Neural progenitor cell (in vitro differentiated cells): ENCODE measurements at places on chromosomes 11 and 22. TPM values are rescaled to one million over a fixed set of nuclear protein-coding genes. Genes with fewer than 3 reads are reported as not detected.

DNA sequence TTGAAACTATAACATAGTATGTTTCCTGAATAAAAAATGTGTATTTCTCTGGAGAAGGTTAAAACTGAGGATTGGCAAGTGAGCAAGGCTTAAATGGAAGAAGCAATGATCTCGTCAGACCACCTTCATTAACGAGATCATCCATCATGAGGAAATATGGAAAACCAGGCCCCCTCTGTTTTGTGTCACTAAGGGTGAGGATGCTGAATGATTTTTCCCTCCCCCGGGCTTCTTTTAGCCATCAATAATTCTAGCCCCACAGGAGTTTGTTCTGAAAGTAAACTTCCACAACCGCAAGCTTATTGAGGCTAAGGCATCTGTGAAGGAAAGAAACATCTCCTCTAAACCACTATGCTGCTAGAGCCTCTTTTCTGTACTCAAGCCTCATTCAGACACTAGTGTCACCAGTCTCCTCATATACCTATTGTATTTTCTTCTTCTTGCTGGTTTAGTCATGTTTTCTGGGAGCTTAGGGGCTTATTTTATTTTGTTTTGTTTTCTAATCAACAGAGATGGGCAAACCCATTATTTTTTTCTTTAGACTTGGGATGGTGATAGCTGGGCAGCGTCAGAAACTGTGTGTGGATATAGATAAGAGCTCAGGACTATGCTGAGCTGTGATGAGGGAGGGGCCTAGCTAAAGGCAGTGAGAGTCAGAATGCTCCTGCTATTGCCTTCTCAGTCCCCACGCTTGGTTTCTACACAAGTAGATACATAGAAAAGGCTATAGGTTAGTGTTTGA, 5.8 kb upstream of the HBE1 start:
- peaks cover 7% of the 10 kb centered on the region for H3K4me1 ChIP-seq
- H3K27ac ChIP-seq = no peak overlapping the region
- no peak for DNase-seq
- no peaks in the 10 kb centered on the region for H3K36me3 ChIP-seq

DNA sequence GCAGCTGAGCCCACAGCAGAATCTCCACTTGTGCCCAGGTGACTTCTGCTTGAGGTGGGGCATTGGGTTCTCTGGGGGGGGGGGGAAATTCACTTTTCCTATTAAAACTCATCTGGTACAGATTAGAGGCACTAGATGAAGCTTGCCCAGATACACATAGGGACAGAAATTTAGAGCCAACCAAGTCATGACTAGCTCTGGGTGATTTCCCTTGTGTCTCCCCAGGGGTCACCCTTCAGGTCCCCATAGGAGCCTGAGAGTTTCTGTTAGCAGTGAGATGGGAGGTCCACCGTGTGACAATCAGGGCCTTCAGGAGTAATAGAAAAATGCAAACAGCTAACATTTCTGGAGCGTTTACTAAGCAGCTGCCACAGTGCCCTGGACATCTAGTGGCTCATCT, 77.0 kb downstream of the NAT10 start:
- no peak overlapping the region for H3K4me3 ChIP-seq
- H3K36me3 ChIP-seq = no peaks in the 10 kb centered on the region
- peaks cover 22% of the 10 kb centered on the region for H3K4me1 ChIP-seq
- no peak overlapping the region for H3K27ac ChIP-seq
- H3K27me3 ChIP-seq = peaks cover 21% of the 10 kb centered on the region

GRCh38 chr11:106426696-106427095, 349.2 kb downstream of the AASDHPPT start:
- H3K4me3 ChIP-seq = no peak overlapping the region
- H3K27me3 ChIP-seq = no peaks in the 10 kb centered on the region
- peaks cover 3% of the 10 kb centered on the region for H3K4me1 ChIP-seq
- H3K27ac ChIP-seq = no peak overlapping the region
- no peak for DNase-seq

- no peaks in the 10 kb centered on the region for H3K27me3 ChIP-seq
- H3K36me3 ChIP-seq = no peaks in the 10 kb centered on the region
- H3K4me1 ChIP-seq = no peaks in the 10 kb centered on the region
- DNase-seq = no peak
- no peak overlapping the region for H3K4me3 ChIP-seq
- H3K27ac ChIP-seq = no peak overlapping the region
These were observed 53.4 kb downstream of the FAM181B start for GRCh38 chr11:82680252-82680651.

MPEG1 gene
- not detected in 2 replicates for total RNA-seq

DNA sequence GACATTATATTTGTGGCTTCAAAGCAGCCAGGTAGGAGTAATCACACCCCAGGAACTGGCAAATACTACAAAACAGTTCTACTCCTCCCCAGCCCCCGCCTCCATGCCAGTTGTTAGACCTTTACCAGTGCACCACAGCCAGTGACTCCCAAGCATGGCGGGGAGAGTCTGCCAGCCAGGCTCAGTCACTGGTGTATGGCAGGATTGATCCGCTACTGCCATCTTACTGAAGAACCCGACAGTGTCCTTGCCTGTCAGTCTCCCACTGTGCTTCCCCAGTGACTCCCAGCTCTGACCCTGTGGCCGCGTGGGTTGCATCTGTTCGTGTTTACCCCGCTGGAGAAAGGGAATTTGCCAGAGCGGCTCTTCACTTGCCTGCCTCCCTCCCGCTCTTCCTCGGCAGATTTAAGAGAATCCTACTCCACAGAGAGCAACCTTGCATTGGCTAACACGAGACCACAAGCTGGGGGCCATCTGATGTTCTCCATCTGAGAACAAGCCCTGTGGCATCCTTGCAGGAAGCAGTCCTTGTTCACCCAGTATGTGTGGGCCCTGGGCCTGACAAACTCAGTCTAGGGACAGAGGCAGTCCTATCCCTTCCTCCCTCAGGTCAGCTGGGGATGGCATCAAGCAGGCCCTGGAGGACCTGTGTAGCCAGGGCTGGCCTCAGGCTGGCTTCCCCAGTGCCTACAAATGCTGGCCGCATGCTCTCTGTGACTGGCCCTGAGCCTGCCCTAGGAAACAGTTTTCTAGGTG, 33.1 kb downstream of the GNAZ start:
- no peaks in the 10 kb centered on the region for H3K4me1 ChIP-seq
- no peak for DNase-seq
- H3K27me3 ChIP-seq = no peaks in the 10 kb centered on the region
- no peaks in the 10 kb centered on the region for H3K36me3 ChIP-seq
- H3K4me3 ChIP-seq = no peak overlapping the region
- no peak overlapping the region for H3K27ac ChIP-seq

DNA sequence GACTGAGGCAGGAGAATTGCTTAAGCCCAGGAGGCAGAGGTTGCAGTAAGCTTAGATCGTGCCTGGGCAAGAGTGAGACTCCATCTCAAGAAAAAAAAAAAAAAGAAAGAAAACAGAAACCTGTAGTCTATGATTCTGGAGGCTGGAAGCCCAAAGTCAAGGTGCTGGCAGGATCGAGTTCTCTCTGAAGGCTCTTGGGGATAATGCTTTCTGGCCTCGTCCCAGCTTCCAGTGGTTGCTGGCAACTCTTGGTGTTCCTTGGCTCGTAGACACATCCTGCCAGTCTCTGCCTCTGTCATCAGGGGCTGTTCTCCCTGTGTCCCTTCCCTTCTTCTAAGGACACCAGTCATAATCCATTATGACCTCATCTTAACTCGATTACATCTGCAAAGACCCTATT, 16.8 kb upstream of the CCDC86 start:
- no peaks in the 10 kb centered on the region for H3K27me3 ChIP-seq
- H3K36me3 ChIP-seq = no peaks in the 10 kb centered on the region
- H3K4me1 ChIP-seq = no peaks in the 10 kb centered on the region

DNA sequence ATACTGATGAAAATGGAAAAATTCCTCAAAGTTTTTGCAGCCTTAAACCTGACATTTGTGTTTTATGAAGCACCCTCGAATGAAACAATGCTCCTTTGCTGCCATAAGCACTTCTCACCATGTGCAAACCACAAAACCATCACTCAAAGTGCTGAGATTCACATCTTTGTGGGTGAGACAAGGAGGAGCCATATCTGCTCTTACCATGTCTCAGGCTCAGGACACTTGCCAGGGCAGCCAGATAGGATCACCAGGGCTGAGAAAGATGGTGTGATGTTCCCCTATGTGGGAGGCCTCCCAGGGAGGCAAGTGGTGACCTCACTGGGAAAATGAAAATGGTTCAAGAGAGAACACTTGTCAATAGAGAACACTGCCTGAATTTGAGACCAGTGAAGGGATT, 120.4 kb downstream of the CCDC34 start:
- H3K27ac ChIP-seq = no peak overlapping the region
- H3K36me3 ChIP-seq = no peaks in the 10 kb centered on the region
- H3K4me3 ChIP-seq = no peak overlapping the region
- peaks cover 4% of the 10 kb centered on the region for H3K4me1 ChIP-seq

DNHD1 gene
- 5.0 and 8.6 TPM in 2 replicates for total RNA-seq

DNA sequence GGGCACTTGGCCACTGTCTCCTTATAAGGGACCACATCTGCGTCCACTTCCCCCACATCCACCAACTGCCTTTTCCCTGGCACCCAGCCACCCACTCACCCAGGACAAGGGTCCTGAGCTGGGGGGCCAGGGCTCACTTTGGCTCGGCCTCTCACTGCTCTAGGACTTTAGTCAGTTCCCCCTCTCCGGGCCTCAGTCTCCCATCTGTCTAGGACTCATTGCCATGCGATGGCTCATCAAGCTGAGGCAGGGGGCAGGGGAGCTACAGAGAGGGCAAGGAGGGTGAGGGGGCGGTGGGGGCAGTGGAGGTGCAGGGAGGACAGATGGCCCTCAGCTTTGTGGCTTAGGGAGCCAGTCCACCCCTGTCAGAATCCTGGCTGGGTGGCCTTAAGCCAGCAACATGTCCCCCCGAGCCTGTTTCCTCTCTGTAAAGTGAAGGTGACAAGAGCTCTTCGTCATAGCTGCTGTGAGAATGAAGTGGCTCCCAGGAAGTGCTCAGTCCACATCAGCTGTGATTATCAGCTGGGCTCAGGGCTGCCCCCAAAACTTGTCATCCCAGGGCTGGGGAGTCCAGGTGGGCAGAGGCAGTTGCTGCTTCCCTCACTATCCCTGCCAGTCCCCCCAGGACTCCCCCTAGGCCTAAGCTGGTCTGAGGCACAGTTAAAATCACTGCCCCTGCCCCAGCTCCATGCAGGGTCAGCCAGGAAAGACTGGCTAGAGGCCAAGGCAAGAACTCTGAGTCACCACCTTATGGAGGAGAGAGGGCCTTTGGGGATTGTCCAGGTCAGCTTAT, 14.9 kb downstream of the RAC2 start:
- DNase-seq = no peak
- H3K27me3 ChIP-seq = no peaks in the 10 kb centered on the region
- no peak overlapping the region for H3K27ac ChIP-seq
- no peaks in the 10 kb centered on the region for H3K36me3 ChIP-seq
- H3K4me1 ChIP-seq = no peaks in the 10 kb centered on the region

- no peak overlapping the region for H3K4me3 ChIP-seq
- no peak overlapping the region for H3K27ac ChIP-seq
- H3K4me1 ChIP-seq = no peaks in the 10 kb centered on the region
- no peaks in the 10 kb centered on the region for H3K27me3 ChIP-seq
- no peaks in the 10 kb centered on the region for H3K36me3 ChIP-seq
These were observed 30.7 kb upstream of the ARFGAP3 start for GRCh38 chr22:42887523-42888507.

DNA sequence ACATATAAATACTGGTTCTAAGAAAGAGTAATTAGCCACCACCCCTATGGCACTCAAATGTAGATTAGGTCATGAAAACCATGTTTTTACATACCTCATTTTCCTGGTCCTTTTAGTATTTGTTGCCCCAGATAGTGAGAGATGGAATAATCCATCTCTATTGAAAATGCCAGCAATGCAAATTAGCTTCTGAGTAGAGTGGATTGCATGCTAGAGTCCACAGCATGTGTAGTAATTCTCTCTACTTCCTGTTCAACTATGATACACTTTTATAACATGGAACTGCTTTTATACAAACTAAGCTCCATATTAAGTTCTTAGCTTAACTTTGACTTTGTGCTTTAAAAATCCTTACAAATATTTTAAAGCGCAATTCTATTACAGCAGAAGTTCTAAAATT, 73.2 kb downstream of the TRPC6 start:
- H3K4me1 ChIP-seq = no peaks in the 10 kb centered on the region
- H3K36me3 ChIP-seq = no peaks in the 10 kb centered on the region
- no peak overlapping the region for H3K4me3 ChIP-seq
- no peak overlapping the region for H3K27ac ChIP-seq
- no peak for DNase-seq

DNA sequence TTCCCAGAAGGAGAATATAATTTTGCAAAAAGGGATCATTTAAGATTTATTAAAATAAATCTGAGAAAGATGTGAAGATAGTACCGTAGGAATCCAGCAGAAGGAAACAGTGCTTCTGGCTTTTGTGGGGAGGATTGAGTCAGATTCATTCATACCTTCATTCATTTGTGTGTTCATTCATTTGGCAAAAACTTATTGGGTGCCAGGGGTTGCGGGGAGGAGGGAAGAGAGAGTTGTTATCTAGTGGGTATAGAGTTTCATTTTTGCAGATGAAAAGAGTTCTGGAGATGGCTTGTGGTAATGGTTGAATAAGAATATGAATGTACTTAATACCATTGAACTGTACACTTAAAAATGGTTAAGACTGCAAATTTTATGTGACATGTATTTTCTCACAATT, 31.1 kb downstream of the BMAL1 start:
- no peaks in the 10 kb centered on the region for H3K36me3 ChIP-seq
- DNase-seq = no peak
- no peak overlapping the region for H3K27ac ChIP-seq

TMEM151A gene
- 0.03 TPM in 1 of 2 replicates, not detected in the other for total RNA-seq
